GM13976 (cell line): ENCODE measurements at places on chromosomes 3 and 15.

GRCh38 chr15:43211224-43211735 is 9.5 kb downstream of the EPB42 start:
- DNase-seq = no peak

DNA sequence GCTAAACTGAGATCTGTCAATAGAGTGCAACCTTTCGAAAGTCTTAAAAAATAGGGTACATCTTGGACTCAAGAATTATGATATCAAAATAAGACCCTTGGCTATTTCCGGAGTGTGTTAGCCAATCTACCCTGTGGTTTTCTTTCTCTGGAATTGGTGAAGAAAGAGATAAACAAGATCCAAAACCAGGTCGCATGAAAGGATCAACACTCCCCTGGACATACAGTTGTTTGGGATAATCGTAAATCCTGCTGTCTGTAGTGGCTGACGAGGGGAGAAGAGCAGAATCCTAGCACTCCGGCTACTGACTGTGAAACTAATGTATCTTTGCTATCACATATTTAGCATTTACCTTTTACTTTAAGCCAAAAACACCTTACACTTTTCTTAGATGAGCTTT is 30.9 kb downstream of the FNDC3B start:
- no peak for DNase-seq

GRCh38 chr3:84679211-84679610 is 279.6 kb upstream of the CADM2 start:
- DNase-seq = no peak

GRCh38 chr15:69071260-69071659 is 56.8 kb downstream of the NOX5 start:
- no peak for DNase-seq

- peak; percentile 7 for DNase-seq
Observed at GRCh38 chr3:48402281-48402732, 27.6 kb downstream of the PLXNB1 start.

GRCh38 chr15:53490341-53490740 is 269.1 kb downstream of the WDR72 start:
- DNase-seq = no peak

GRCh38 chr3:186044427-186044826 is 64.5 kb downstream of the ETV5 start:
- DNase-seq = no peak

GRCh38 chr3:3191675-3192285 is 12.3 kb upstream of the CRBN start:
- no peak for DNase-seq

GRCh38 chr15:64898406-64898805 is 13.3 kb upstream of the ANKDD1A start:
- DNase-seq = no peak

DNA sequence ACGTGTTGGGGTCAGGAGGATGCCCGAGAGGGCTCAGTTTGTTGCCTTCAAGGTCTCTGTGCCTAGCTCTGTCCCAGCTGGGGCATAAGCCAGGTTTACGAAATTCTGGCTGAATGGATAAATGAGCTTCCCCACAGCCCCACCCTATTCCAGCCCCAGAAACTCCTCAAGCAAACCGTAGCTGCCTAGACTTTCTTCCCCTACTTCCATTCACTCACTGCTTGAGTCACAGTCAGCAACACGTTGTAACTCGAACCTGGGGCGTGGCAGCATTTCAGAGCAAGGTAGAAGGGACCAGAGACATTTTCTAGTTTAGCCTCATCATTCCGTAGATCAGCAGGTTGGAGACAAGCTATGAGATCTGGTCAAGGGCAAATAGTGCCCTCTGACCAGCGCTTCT is 24.2 kb downstream of the NMNAT3 start:
- DNase-seq = no peak

- DNase-seq = no peak
Observed at GRCh38 chr15:56913670-56914069, 4.8 kb upstream of the TCF12 start.

DNA sequence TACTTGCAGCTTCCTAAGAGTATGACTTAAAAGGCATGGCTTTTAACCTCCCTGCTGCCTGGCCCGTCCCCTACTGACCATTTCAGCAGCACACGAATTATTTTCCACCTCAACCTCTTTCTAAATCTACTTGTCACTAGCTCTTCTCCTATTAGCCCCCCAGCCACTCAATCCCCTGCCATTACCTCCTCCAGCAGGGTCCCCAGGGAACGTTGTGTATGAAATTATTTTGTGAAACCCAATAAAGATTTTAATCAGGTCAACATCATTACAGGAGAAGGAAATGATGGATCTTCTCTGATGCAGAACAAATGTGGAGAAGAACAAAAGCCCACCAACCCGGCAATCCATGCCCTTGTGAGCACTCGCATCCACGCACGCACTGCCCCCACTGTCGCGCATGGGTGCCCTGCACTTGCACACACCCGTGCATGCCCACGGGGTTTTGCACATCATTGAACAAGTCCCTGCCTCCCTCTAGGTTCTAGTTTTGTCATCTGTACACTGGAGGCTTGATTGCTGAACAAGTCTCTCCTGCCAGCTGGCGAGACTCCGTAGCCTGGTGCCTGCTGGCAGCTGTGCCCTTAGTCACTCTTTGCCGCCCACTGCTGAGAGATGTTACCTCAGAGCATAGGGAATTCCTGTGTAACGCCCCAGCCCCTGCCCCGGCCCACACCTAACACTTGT is 51.6 kb downstream of the LINGO1 start:
- no peak for DNase-seq

GRCh38 chr15:45174069-45174468 is 13.7 kb downstream of the SHF start:
- no peak for DNase-seq

DNA sequence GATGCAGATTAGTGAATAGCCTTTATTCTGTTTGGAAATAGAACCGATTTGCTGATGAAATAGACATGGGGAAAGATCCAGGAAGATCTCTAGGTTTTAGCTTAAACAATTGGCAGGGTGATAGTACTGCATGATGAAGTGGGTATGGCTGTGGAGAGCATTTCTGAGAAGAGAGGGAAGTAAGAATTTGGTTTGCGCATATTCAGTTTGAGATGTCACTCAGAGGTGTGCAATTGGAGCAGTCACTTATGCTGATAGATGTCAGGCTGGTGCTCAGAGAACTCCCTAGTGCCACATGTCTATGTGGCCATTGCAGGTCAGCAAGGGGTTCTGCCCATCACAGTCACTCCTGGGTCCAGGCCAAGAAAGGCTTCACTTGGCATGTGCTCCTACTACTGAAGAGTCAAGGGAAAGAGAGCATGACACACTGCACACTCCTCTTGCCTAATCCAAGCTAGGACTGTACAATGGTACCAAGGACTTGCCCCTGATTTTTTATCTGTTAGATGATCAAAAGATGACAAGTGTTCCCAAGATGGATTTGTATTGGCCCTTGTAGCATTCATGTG is 57.2 kb upstream of the ST8SIA2 start:
- DNase-seq = no peak

DNA sequence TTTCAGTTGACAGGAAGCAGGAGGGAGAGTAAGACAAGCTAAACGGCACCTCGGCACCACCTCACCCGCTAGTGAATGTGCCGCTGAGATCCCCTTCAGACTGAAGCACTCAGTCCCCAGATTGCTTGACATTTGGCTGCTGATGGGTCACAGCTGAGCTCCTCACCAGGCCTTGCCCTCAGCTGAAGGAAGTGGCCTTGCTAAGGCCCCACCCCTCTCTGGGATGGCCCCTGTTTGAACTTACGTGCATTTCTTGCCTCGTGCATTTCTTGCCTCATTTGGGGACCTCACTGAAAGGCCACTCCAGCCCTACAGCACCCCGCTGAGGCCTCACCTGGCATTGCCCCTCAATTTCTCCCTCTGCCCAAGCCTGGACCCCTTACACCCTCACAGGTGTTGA is 39.8 kb downstream of the EOGT start:
- no peak for DNase-seq

DNA sequence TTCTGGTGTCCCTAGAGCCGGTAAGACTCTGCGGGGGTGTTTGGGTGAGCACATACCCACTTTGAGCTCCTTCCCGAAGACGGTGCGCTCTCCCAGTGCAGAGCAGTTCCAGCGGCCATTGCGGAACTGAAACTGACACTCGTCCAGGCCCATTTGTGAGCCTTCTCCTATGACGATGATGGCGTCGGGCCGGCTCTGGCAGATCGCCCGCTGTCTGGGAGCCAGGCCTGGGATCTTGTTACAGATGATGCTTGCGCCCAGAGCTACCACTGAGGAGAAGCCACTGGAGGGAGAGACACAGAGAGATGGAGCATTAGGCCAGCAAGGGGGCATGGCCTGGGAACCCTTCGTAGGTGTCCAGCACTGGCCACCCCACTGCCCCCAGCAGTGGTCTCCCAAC is 5.0 kb downstream of the WNT7A start:
- DNase-seq = no peak

GRCh38 chr3:111601810-111602209 is 6.7 kb upstream of the ZBED2 start:
- DNase-seq = no peak

DNA sequence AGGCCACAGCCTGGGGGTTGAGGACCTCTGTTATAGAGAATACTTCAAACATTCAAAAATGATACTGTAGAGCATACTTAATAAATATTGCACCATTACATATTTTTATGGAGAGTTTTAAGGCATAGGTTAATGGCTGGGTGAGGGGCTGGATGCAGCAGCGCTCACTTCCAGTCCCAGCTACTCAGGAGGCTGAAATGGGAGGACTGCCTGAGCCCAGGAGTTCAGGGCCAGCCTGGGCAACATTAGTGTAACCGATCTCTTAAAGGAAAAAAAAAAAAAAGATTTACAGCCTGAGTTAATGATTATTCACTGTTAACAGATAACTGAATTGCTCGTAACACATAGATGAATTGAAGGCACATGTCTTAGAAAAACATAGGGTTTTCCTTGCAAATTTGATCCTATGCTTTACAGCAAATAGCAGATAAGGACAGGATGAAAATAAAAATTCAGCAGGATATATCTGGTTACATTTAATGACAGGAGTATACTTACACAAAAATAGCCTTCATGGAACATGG is 282.9 kb downstream of the TBC1D5 start:
- DNase-seq = no peak

DNA sequence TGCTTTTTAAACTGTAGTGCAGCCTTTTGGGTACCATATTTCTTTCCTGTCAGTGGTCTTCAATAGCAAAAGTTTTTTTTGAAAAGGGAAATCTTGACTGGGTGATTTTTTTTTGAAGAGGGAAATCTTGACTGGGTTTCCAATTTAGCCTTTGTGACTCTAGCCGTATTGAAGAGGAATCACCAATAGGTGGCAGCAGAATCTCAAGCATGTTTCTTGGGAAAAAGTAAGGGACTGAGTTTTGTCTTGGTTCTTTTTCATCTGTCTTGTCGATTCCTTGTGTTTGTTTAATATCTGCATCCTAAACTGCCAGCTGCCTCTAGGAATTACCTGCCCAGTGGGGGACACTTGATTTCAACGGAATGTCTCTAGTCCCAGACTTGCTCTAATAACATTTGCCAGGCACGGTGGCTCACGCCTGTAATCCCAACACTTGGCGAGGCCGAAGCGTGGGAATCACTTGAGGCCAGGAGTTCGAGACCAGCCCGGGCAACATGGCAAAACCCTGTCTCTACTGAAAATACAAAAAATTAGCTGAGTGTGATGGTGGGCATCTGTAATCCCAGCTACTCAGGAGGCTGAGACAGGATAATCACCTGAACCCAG is 89.2 kb downstream of the RBPMS2 start:
- DNase-seq = peak; percentile 63

DNA sequence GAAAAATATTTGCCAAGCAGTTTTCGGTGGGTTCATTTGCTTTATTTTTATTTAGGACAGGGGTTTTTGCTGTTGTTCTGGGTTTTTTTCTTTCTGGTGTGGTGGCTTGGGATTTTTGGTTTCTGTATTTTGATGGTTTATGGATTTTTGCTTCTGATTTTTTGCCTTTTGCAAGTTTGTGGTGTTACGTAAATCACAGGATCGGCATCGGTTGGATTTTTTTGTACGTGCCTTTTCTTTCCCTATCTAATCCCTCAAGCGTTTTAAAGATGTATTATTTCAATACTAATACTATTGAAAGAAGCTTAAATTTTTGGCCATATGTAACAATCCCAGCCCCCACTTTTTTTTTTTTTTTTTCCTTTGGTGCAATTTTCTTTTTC is 782 bp upstream of the BCL6 start:
- no peak for DNase-seq

- DNase-seq = no peak
Observed at GRCh38 chr15:92184142-92184541, 209.5 kb upstream of the ST8SIA2 start.

GRCh38 chr3:191301782-191302411 is 27.3 kb upstream of the CCDC50 start:
- no peak for DNase-seq
